ENCODE measurements at places on chromosomes 3 and 15. TPM values are rescaled to one million over a fixed set of nuclear protein-coding genes. Genes with fewer than 3 reads are reported as not detected.

PYGO1 gene
- 0.83 TPM for total RNA-seq

MAGI1 gene
- total RNA-seq = 65.7 TPM

BMF gene
- total RNA-seq = 13.2 TPM

IL20RB gene
- total RNA-seq = 1.5 TPM

CFAP100 gene
- 0.44 TPM for total RNA-seq

IMPG2 gene
- total RNA-seq = 0.02 TPM

GOLGA6A gene
- 0.72 TPM for total RNA-seq

DNA sequence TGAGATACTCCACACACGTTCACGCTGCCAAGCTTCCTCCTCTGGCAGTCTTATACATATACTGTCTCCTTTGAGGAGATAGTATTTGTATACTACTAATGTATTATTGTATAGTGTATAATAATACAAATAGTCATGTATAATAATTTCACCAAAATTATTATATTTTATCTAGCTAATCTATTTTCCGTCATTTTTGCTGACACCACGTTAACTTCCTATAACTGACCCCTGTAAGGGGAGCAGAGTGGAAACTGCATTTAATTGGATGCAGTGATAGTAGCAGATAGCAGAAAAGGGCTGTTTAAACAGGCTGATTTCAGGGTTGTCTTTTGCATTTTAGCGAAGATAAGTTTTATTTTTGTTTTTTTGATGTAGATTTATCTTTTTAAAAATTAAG is 30.5 kb upstream of the TMEM42 start:
- H3K27ac ChIP-seq = no peak overlapping the region
- H3K4me1 ChIP-seq = no peaks in the 10 kb centered on the region
- H3K4me3 ChIP-seq = no peak overlapping the region
- no peak for DNase-seq
- H3K27me3 ChIP-seq = no peaks in the 10 kb centered on the region

- H3K36me3 ChIP-seq = no peaks in the 10 kb centered on the region
- DNase-seq = no peak
Measured at GRCh38 chr3:45617430-45618080, 23.0 kb downstream of the LIMD1 start.

GRCh38 chr3:152554980-152555379 is 280.0 kb upstream of the P2RY1 start:
- no peak overlapping the region for H3K27ac ChIP-seq
- no peaks in the 10 kb centered on the region for H3K4me1 ChIP-seq
- no peak overlapping the region for H3K4me3 ChIP-seq
- no peak for DNase-seq
- H3K36me3 ChIP-seq = peaks cover 2% of the 10 kb centered on the region

GRCh38 chr3:160225176-160226025 is at the start of gene C3orf80:
TSS of gene C3orf80 (plus strand) at chr3:160225422. CDS start at chr3:160225636, 214 bp downstream.
- H3K36me3 ChIP-seq = no peaks in the 10 kb centered on the region
- H3K4me3 ChIP-seq = peak within 1 kb of the TSS; percentile 68
- H3K4me1 ChIP-seq = no peaks in the 10 kb centered on the region
- H3K27ac ChIP-seq = no peak within 1 kb of the TSS
- H3K27me3 ChIP-seq = peaks cover 28% of the 10 kb centered on the region

DNA sequence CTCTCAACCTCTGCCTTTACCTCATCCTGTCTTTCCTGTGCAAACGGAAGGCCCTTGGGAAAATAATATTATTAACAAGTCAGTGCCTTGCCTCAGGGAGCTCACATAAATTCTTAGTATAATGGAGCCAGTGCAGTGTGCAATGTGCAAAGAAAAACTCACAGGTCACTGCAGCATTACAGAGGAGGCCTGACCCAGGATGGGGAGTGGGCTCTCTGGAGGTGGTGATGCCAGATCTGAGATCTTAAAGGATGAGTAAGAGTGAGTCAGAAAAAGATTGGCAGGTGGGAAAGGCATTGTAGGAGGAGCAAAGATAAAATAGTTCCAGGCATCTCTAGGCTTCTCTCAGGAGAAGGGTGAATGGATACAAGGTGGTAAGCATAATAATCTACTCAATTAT is 185.6 kb upstream of the ADAMTS9 start:
- no peaks in the 10 kb centered on the region for H3K27me3 ChIP-seq
- no peaks in the 10 kb centered on the region for H3K36me3 ChIP-seq
- H3K27ac ChIP-seq = no peak overlapping the region
- no peaks in the 10 kb centered on the region for H3K4me1 ChIP-seq
- DNase-seq = no peak

DNA sequence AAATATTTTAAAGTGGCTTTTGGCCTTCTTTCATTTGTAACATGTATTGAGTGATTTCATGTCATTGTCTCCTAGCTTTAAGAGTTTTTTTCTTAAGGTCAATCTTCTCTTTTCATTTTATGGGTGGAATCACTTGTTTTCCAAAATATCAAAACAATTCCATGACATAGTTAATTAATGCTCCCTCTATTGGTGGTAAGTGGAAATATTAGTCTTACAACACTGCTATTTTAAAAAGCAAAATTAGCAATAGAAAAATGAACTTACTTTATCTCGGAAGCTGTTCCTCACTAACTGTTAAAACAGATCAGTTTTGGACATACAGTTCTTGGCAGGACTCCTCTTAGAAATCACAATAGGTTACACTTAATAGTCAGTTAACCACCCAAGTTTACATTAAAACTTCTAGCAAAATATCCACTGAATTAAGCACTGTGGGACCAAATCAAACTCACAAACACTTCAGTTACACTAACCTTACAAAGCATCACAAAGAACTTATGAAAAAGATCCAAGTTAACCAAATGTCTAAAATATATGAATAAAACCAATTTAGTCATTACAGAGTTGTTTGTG is 42.4 kb downstream of the TIGIT start:
- no peak overlapping the region for H3K4me3 ChIP-seq
- H3K4me1 ChIP-seq = no peaks in the 10 kb centered on the region
- no peak overlapping the region for H3K27ac ChIP-seq
- no peak for DNase-seq
- no peaks in the 10 kb centered on the region for H3K36me3 ChIP-seq

GRCh38 chr3:82084824-82085223 is 323.4 kb upstream of the GBE1 start:
- H3K36me3 ChIP-seq = no peaks in the 10 kb centered on the region
- no peak overlapping the region for H3K27ac ChIP-seq
- H3K27me3 ChIP-seq = no peaks in the 10 kb centered on the region
- no peak for DNase-seq
- H3K4me1 ChIP-seq = peaks cover 5% of the 10 kb centered on the region
- H3K4me3 ChIP-seq = peak overlapping the region; percentile 3

- H3K27me3 ChIP-seq = no peaks in the 10 kb centered on the region
- peaks cover 5% of the 10 kb centered on the region for H3K36me3 ChIP-seq
- H3K4me3 ChIP-seq = no peak overlapping the region
- H3K27ac ChIP-seq = no peak overlapping the region
Measured at GRCh38 chr3:90221900-90222299, 1114.5 kb downstream of the EPHA3 start.

DNA sequence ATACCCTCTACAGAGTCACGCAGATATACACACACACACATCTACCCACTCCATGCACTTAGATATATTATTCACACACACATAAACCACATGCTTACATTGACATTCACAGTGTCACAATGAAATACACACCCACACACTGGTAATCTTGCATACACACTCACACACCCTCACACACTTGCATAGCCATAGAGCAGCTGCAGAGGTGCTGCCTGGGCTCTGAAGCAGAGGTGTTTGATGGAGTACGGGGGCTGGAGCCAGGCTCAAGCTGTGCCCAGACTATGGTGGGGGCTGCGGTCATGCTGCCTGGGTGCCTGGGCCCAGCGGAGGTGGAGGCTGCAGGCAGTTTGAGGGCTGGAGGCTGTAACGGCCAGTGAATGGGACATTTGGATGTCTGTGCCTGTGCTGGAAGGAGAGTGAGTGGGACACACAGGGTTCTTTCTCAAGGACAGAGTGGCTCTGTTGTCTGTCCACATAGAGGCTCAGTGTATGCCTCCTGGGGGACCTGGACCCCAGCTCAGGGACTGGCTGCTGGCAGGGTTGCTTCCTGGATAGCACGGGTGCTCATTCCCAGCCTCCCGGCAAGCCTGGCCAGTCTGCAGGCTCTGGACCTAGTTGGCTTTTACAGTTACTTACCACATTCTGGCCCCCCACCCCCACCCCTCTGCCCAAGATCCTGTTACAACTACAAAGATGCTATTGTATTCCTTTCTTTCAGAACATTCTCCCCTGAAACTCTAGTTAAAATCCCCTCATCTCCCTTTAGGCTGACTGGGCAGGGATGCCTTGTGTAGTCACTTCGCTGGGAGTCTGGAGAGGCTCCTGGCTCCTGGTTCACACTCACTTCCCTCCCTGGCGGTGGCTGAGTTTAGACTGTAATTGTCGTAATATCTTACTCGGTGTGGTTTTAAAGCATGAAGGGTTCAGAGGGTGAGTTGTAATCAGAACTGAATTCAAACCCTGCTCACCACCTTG is 12.5 kb downstream of the GASK1A start:
- no peak overlapping the region for H3K27ac ChIP-seq
- H3K27me3 ChIP-seq = no peaks in the 10 kb centered on the region

DNA sequence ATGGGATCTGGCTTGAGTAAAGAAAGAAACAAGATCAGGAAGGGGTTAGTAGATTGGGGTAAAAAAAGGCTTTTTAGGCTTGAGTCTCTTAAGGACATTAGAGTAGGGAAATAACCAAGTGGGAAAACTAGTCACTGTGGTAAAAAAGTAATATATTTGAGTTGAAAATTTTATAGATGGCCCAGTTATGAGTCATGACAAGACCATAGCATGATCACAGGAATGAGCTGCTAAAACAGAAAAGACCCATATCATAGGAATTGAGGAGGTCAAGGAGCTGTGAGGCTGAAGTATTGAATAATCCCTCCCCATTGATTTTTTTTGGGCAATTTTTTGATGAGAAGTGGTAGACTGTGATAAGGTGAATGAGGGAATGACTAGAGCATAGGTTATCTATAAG is 69.2 kb upstream of the TBC1D5 start:
- H3K27ac ChIP-seq = no peak overlapping the region
- H3K27me3 ChIP-seq = no peaks in the 10 kb centered on the region
- H3K36me3 ChIP-seq = no peaks in the 10 kb centered on the region

GRCh38 chr15:85840079-85840801 is 45.5 kb upstream of the KLHL25 start:
- H3K4me1 ChIP-seq = peaks cover 7% of the 10 kb centered on the region
- H3K27ac ChIP-seq = no peak overlapping the region
- no peaks in the 10 kb centered on the region for H3K36me3 ChIP-seq
- peak overlapping the region; percentile 71 for H3K4me3 ChIP-seq

DNA sequence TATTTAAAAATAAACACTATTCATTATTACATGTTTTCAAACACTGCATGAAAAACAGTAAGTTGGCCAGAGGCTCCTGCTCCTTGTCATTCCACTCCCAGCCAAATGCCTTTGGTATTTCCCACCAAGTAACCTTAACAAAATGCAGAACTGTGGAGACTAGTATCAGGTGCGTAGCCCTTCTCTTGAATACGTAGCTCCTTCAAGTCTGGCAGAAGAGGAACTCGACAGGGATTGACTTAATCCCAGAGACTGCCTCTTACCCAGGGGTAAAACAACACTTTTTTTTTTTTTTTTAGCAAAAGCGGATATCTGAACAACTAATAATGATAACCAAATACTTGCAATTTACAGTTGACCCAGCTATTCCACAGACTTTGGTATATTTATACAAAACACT is 738 bp downstream of the COMMD2 start:
- H3K4me1 ChIP-seq = no peaks in the 10 kb centered on the region
- no peak overlapping the region for H3K27ac ChIP-seq
- DNase-seq = no peak
- H3K4me3 ChIP-seq = peak overlapping the region; percentile 99

GRCh38 chr3:197027896-197028727 is 1.5 kb downstream of the MELTF start:
- H3K27ac ChIP-seq = no peak overlapping the region
- no peaks in the 10 kb centered on the region for H3K36me3 ChIP-seq
- DNase-seq = no peak
- H3K4me3 ChIP-seq = peak overlapping the region; percentile 67
- no peaks in the 10 kb centered on the region for H3K4me1 ChIP-seq
- no peaks in the 10 kb centered on the region for H3K27me3 ChIP-seq

DNA sequence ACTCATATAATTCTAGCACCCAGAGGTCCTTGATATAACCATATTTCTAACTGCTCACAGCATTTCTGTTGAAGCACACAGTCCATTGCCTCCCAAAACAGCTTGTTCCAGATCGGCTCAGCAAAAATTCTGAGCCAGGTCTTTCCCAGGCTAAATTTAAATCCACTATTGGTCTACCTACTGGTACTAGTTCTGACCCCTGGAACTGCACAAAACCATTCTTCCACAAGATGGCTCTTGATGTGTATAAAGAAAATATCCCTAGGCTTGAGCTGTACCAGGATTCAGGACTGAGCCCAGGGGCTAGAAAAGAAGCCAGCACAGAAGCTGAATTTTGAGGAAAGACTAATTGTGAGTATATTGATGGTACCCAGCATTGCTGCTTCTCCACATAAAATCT is 75.4 kb upstream of the ABHD17C start:
- no peak overlapping the region for H3K27ac ChIP-seq
- H3K4me3 ChIP-seq = no peak overlapping the region
- H3K36me3 ChIP-seq = peaks cover 4% of the 10 kb centered on the region
- no peaks in the 10 kb centered on the region for H3K27me3 ChIP-seq
- H3K4me1 ChIP-seq = no peaks in the 10 kb centered on the region

DNA sequence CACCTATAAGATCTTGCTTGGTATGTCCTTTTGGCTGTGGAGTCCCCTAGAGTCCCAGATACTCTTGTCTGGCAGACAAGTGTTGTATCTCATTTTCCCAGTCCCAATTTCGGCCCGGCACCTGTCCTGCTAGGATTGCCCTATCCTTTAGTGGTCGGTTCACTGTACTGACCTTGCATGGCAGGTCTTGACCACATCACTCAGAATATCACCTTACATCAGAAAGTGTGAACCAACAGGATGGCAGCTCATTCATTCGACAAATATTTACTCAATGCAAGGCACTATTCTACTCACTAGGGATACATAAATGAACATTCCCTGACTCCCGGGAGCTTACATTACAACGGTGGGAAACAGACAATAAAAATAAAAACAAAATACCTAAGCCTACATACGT is 5.7 kb upstream of the CCDC80 start:
- H3K4me3 ChIP-seq = no peak overlapping the region
- no peak for DNase-seq
- H3K27ac ChIP-seq = no peak overlapping the region
- peaks cover 14% of the 10 kb centered on the region for H3K4me1 ChIP-seq

All from H9 (cell line).